ENCODE measurements at places on chromosomes 6 and 20. TPM values are rescaled to one million over a fixed set of nuclear protein-coding genes. Genes with fewer than 3 reads are reported as not detected.

- no peaks in the 10 kb centered on the region for H3K36me3 ChIP-seq
- H3K4me1 ChIP-seq = no peaks in the 10 kb centered on the region
Measured at GRCh38 chr6:126100386-126100785, 114.0 kb downstream of the TRMT11 start.

- DNase-seq = no peak
- peaks cover 12% of the 10 kb centered on the region for H3K36me3 ChIP-seq
- H3K27me3 ChIP-seq = peaks cover 7% of the 10 kb centered on the region
- H3K27ac ChIP-seq = peak overlapping the region; percentile 9
- no peak overlapping the region for H3K4me3 ChIP-seq
- H3K4me1 ChIP-seq = peaks cover 31% of the 10 kb centered on the region
Measured at GRCh38 chr20:40880729-40881109, 147.9 kb upstream of the TOP1 start.

DNA sequence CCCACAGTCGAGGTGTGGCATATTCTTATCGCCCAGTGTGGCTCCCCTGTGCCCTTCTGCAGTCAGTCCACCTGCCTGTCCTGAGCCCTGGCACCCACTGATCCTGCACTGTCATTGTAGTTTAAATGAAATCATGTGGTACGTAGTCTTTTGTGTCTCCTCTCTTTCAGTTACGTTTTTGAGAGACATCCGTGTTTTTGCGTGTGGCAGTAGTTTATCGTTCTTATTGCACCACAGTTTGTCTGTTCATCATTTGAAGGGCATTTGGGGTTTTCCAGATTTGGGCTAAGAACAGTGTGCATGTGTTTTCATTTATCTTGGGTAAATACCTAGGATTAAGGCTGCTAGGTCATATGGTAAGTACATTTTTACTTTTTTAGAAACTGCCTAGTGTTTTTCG, 49.3 kb downstream of the SPATA2 start:
- DNase-seq = no peak
- H3K27me3 ChIP-seq = no peaks in the 10 kb centered on the region
- H3K36me3 ChIP-seq = peaks cover 43% of the 10 kb centered on the region
- H3K27ac ChIP-seq = no peak overlapping the region
- no peak overlapping the region for H3K4me3 ChIP-seq
- H3K4me1 ChIP-seq = peaks cover 10% of the 10 kb centered on the region

DNA sequence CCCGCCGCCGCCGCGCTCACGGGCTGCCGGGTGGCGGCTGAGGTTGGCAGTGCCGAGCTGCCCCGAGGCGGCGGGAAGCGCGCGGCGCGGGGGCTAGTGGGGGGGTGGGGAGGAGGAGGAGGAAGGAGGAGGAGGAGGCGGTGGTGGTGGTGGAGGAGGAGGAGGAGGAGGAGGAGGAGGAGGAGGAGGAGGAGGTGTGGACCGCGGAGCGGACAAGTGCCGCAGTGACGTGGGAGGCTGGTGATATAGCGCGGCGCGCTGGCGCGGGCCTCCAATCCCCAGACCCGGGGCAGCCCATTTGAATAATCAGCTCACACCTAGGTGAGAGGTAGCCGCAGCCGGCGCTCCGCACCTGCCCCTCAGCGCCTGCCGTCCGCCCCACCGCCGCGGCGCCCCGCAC, at the start of gene FOXA2:
TSS of gene FOXA2 (minus strand) at position 51 of the 400 bp plus-strand sequence. CDS start 294 bp downstream, outside the sequence.
- H3K4me1 ChIP-seq = no peaks in the 10 kb centered on the region
- H3K4me3 ChIP-seq = no peak within 1 kb of the TSS
- H3K27me3 ChIP-seq = peaks cover 75% of the 10 kb centered on the region
- H3K27ac ChIP-seq = peak within 1 kb of the TSS; percentile 31
- no peaks in the 10 kb centered on the region for H3K36me3 ChIP-seq

- H3K4me3 ChIP-seq = no peak overlapping the region
- no peaks in the 10 kb centered on the region for H3K27me3 ChIP-seq
- peaks cover 11% of the 10 kb centered on the region for H3K36me3 ChIP-seq
- no peak for DNase-seq
Measured at GRCh38 chr6:112030961-112031660, 22.8 kb upstream of the CCN6 start.

DNA sequence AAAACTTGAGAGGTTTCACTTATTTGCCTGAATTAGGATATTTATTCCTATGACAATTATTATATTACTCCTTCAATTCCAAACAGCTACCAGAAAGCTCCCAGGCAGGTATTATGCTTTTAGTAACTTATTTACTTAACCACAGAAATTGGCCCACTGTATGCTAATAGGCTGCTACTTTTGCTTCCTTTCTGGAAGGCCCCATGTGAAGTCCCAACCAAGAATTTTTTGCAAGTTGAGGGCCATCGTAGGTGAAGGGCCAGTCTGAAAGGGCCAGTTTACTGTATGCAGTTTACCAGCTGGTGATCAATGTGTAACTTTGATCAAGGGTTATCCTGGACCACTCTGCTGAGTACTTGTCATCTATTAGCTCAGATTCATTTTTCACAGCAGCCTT, 45.0 kb downstream of the EDN1 start:
- no peaks in the 10 kb centered on the region for H3K27me3 ChIP-seq
- peaks cover 3% of the 10 kb centered on the region for H3K4me1 ChIP-seq
- no peaks in the 10 kb centered on the region for H3K36me3 ChIP-seq

GRCh38 chr6:81767163-81767891, 14.8 kb upstream of the TENT5A start:
- no peak for DNase-seq
- no peak overlapping the region for H3K4me3 ChIP-seq
- H3K36me3 ChIP-seq = no peaks in the 10 kb centered on the region

DNA sequence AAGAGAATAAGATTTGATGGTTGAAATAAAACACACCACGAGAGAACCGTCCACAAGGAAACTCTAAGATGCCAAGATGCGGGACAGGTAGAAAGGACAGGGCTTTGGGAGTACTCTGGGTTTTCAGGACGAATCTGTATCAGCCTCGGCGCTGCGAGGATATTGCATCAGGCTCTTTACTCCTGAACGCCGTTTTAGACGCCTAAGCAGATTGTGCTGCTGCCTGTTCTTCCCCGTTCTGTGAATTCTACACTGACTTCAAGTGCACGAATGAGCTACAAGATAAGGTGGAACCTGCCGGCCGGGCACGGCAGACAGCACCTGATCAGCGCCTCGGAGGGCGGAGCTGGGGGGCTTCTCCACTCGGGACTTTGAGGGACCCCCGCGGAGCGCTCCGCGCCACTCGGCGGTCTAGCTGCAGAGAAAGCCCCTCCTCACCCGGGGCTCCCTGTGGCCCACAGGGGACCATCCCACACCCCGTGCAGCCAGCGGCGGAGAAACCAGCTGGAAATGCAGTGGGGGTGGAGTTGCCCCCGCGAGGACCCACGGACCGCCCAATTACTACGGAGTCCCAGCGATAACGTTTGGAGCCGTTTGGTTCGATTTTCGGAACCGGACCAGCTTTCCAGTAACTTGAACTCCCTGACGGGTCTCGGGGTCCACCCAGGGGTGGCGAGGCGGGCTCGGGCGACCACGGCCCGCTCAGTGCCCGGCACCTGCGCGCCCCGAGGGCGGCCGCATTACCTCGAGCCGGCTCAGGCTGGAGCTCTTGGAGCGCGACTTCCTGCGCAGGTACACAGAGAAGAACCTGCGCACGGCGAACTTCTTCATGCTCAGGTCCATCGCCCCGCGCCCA, 646 bp downstream of the RPS6KA2 start:
- H3K4me3 ChIP-seq = peak overlapping the region; percentile 76

GRCh38 chr20:48489656-48490055, 338.1 kb downstream of the PREX1 start:
- H3K4me1 ChIP-seq = no peaks in the 10 kb centered on the region
- peaks cover 2% of the 10 kb centered on the region for H3K27me3 ChIP-seq
- no peak overlapping the region for H3K4me3 ChIP-seq
- no peaks in the 10 kb centered on the region for H3K36me3 ChIP-seq

GRCh38 chr6:5937936-5938706, 68.6 kb downstream of the NRN1 start:
- H3K27me3 ChIP-seq = peaks cover 25% of the 10 kb centered on the region
- peaks cover 2% of the 10 kb centered on the region for H3K4me1 ChIP-seq
- H3K27ac ChIP-seq = no peak overlapping the region
- H3K36me3 ChIP-seq = no peaks in the 10 kb centered on the region
- DNase-seq = no peak

GRCh38 chr6:3623451-3624249, 127.9 kb downstream of the PXDC1 start:
- no peak overlapping the region for H3K4me3 ChIP-seq
- no peaks in the 10 kb centered on the region for H3K36me3 ChIP-seq
- no peak overlapping the region for H3K27ac ChIP-seq
- H3K4me1 ChIP-seq = no peaks in the 10 kb centered on the region
- H3K27me3 ChIP-seq = peaks cover 18% of the 10 kb centered on the region

DNA sequence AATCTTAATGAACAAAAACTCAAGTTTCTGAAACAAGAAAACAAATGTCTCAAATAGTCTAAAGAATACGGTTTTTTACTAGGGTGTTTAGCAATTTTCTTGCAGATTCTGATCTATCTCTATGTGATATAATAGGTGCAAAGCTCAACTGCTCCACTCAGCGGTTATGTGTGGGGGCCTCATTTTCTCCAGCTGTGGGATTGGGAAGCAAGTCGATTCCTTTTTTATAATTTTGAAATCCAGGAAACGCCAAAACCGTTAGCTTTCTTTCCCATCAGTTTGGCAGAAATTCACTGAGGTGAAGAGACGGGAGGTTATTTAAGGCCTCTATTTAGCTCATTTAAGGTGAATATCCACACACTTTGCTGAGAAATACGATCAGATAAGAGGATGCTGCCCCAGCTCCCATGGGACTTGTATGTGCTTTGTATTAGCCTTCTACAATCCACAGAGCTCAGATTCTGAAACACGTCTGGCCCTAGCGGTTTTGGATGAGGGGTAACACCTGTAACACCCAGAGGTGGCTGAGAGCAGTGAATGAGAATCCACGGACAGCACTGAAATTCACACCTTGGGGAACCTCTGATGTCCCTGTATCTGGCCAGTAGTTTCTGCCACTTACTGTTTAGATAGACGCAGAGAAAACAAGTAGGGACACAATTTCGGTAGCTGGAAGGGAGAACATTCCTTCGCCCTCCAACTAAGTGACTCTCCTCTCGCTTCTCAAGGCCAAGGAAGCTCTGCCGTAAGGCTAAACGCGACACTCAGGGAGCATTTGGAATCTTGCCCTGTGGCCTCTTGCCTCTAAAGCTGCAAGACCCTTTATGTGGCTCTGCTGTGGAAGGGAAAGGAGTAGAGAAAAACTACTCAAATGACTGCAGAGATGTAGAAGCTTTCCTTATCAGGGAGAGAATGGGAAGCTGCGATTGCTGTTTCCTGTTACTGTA, 6.5 kb upstream of the BCAS4 start:
- no peak overlapping the region for H3K27ac ChIP-seq
- H3K36me3 ChIP-seq = no peaks in the 10 kb centered on the region
- H3K4me1 ChIP-seq = peaks cover 11% of the 10 kb centered on the region
- no peak overlapping the region for H3K4me3 ChIP-seq
- peaks cover 2% of the 10 kb centered on the region for H3K27me3 ChIP-seq
- no peak for DNase-seq

GRCh38 chr20:3781153-3781910, at the start of gene SPEF1:
SPEF1 (minus strand) TSS chr20:3781448; CDS start chr20:3781287, 161 bp downstream.
- peaks cover 12% of the 10 kb centered on the region for H3K36me3 ChIP-seq
- peak within 1 kb of the TSS; percentile 49 for H3K4me3 ChIP-seq
- H3K27me3 ChIP-seq = peaks cover 27% of the 10 kb centered on the region
- no peak within 1 kb of the TSS for H3K27ac ChIP-seq
- DNase-seq = peak; percentile 62

DNA sequence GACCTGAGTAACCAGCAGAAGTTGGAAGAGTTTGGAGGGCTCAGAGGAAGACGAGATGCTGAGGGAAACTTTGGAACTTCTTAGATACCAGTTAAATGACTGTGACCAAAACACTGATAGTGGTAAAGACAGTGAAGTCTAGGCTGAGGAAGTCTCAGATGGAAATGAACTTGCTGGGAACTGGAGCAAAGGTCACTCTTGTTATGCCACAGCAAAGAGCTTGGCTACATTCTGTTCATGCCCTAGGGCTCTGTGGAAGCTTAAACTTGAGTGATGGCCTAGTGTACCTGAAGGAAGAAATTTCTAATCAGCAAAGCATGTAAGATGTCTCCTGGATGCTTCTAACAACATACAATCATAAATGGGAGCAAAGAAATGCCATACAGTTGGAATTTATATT, 24.7 kb downstream of the WDR27 start:
- DNase-seq = no peak
- H3K36me3 ChIP-seq = peaks cover 12% of the 10 kb centered on the region
- H3K4me3 ChIP-seq = no peak overlapping the region
- no peak overlapping the region for H3K27ac ChIP-seq
- no peaks in the 10 kb centered on the region for H3K27me3 ChIP-seq
- H3K4me1 ChIP-seq = no peaks in the 10 kb centered on the region

Gene FAM209B
- total RNA-seq = 1.9 TPM

Gene TBC1D32
- total RNA-seq = 10.9 TPM

Gene HSP90AB1
- total RNA-seq = 522 TPM

Gene COL11A2
- 1.3 TPM for total RNA-seq

Gene ASIP
- not detected for total RNA-seq

Gene ATP9A
- total RNA-seq = 0.21 TPM

Gene PAK5
- total RNA-seq = not detected

Gene GPR63
- total RNA-seq = 2.8 TPM
